Activated T-helper 9 cell treated with anti-CD3 and anti-CD28 coated beads, Interleukin-2, amount 50 U/mL, for 16 hours (primary cell): ENCODE measurements at places on chromosomes 1 and 21.

DNA sequence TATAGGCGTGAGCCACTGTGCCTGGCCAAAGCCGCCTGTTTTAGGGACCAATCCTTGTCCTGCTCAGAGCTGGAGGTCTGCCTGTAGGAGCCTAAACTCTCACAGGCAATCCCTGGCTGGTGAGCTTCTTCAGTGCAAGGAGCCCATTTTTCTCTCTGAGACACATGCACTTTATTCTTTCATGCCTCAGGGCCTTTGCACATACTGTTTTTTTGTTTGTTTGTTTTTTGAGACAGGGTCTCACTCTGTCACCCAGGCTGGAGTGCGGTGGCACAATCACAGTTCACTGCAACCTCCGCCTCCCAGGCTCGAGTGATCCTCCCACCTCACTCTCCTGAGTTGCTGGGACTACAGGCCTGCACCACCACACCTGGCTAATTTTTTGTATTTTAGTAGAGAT is 21.6 kb upstream of the PINK1 start:
- no peak for DNase-seq

GRCh38 chr1:101153692-101154091 is 83.1 kb upstream of the S1PR1 start:
- no peak for DNase-seq

GRCh38 chr1:181779343-181779742 is 282.2 kb downstream of the ZNF648 start:
- DNase-seq: no peak

- no peak for DNase-seq
Observed at GRCh38 chr1:28917757-28918118, 3.4 kb downstream of the EPB41 start.

DNA sequence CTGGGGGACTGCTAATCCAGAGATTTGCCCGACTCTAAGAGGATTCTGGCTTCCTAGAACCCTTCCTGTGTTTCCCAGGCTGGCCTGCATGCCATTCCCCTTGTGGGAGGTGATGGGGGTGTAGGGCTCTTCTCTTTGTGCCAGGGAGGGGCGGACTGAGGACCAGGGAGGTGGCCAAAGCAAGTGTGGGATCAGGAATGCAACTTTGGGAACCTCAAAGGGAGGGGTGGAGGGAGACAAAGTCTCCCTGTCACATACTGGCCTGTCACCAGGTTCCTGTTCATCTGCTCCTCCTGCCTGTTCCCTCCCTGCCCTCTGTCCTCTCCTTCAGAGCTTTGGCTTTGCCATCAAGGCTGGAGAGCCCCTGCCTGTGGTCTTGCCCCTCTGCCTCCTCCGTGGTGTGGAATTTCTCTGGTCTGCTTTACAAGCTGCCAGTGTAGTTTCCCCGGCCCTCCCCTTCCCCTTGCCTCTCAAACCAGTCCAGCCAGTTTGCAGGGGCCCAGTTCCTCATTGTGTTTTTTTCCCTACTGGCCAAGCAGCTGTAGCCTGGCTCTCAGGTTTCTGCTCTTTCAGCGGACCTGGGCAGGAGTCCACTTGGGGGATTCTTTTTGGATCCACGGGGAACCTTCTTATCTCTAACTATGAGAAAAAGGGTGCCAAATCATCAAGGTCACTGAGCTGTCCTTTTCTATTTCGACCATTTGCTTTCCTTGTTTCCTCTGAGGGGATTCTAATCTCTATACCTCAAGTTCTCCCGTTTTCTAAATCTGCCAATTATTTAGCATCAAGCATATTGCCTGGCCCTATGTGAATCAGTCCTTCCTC is 1.8 kb downstream of the CGN start:
- DNase-seq: no peak

GRCh38 chr1:8133190-8133589 is 107.1 kb upstream of the ERRFI1 start:
- no peak for DNase-seq

- DNase-seq: no peak
Observed at GRCh38 chr1:70874063-70874462, 173.6 kb downstream of the PTGER3 start.

DNA sequence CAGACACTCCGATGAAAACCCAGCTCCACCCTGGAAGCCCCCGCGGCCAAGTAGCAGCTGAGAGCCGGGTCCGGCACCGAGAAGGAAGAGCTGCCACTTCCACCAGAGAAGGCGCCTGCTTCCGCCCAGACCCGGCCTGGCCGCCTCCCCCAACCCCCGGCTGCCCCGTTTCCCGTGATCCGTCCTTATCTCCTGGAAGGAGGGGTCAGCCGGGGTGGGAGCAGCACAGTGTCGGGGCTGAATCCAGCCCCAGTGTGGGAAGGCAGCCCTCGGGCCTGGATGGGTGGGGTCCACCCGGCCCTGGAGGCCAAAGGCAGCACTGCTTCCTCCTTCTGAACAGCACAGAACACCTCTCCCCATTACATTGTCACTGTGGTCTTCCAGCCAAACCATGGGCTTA is 69.4 kb downstream of the MEGF6 start:
- no peak for DNase-seq

GRCh38 chr1:77888781-77889642 is 588 bp downstream of the NEXN start:
- no peak for DNase-seq

GRCh38 chr1:209041927-209042326 is 541.6 kb upstream of the CAMK1G start:
- DNase-seq: no peak

DNA sequence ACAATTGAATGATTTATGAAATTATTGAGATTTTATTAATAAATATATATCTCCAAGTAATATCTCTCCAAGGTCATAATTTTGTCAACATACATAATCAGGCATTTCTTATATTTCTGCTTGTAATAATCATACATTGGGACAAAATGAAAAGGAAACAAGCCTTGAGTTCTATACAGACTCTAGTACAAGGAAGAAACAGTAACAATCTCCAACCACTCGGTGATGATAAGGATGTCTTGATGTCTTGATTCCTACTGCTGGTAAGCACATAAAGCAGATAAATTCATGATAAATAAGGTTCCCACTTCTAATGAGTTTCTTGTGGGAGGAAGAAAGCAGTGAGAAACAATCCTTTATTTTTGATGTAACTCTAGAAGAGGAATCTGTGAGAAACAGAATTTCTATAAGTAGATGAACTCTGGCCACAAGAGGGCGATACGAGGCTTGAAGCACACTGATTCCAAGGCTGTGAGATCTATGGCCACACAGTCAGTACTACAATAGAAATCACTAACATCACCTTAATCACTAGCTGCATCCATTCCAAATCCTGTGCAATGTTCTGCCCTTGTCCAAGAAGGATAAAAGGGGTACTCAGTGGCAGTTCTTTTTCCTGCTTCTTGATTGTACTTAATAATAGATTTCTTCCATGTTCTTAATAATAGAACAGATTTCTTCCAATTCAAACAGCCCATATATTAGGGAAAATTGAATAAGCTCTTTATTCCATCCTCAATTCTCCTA is 41.4 kb upstream of the LRRC8B start:
- peak; percentile 54 for DNase-seq

GRCh38 chr1:59243550-59243949 is 53.3 kb upstream of the FGGY start:
- no peak for DNase-seq

GRCh38 chr1:241265428-241265827 is 91.6 kb downstream of the RGS7 start:
- no peak for DNase-seq

GRCh38 chr1:231563247-231563646 is 34.8 kb downstream of the TSNAX start:
- no peak for DNase-seq

GRCh38 chr21:35375115-35375514 is 326.0 kb upstream of the RUNX1 start:
- no peak for DNase-seq

DNA sequence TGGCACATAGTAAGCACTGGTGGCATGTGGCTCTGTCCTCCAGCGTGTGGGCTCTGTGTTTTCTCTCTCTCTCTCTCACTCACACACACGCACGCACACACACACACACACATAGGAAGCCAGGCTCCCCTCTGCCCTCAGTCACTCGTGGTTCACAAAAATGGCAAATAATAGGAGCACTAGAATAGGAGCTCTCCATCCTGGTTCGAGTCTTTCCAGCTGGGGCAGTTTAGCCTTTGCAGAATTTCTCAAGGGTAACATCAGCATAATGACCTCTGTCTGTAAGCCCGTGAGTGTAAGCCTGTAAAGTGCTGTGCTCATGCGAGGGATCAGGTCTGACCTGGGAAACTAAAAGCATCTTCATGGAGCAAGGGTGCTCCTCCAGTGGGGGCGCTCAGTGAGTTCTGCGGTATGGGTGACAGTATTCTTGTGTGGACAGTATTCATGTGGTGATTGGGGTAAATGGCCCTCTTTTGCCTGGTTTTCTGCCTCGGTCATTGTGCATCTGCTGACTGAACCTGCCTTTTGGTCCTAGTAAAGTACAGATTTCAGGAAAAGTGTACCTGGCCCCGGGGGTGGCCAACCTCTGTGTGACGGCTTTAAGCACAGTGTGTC is 842 bp upstream of the ZC3H12A start:
- DNase-seq: no peak

DNA sequence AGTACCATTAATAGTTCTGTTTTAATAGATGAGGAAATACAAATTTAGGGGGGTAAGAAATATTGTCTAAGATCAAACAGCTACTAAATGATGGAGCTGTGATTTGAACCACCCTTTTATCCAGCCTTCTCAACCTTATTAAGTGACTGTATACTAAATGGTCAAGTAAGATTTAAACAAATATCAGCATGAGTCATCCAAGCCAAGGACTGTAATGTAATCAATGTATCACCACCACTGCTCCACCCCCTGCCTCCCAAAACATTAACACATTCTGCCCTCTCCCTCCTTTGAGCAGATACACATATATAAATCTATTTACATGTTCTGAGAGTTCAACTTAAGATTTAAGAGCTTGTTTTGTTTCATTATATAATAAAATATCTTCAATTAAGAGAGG is 58.9 kb downstream of the LRRC40 start:
- no peak for DNase-seq

DNA sequence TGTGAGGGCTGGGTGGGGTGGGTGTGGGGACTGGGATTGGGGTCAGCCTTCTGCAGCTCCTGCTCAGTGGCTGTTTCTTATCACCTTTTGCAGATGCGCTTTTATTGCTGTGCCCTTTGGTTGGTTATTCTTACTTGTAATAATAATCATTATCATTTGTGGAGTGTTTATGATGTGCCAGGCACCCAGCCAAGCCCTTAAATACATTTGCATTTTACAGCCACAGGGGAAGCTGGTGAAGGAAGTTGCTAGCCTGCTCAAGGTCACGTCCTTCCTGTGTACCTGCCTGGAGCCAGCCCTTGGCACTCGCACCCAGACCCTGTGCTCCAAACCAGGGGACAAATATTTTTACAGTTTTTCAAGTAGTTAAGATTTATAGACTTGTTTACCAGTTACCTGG is 144.0 kb downstream of the PGBD5 start:
- DNase-seq: no peak

DNA sequence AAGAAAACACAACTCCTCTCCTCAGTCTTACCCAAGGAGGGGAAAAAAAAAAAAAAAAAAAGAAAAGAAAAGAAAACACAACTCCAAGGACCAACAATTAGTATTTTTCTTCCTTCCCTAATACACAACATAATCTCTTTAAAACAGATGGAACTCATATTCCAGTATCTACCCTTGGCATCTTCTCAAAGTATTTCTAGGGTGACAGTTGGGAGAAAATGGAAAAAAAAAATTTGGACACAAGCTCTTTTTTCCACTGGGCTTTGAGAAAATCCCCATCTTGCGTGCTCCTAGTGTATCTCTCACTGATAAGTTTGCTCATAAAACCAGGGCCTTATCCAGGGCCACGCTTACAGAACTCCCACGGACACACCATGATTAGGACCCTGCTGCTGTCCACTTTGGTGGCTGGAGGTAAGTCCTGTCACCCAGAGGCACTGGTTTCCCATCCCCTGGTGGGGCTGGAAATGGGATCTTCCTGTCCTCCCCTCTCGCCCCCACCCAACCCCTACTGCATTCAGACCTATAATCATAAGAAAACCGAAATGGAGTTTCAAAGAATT is at the start of gene CELA2B:
CELA2B (plus strand) TSS at position 353 of the 563 bp plus-strand sequence; CDS start at position 375, 22 bp downstream.
- no peak for DNase-seq

DNA sequence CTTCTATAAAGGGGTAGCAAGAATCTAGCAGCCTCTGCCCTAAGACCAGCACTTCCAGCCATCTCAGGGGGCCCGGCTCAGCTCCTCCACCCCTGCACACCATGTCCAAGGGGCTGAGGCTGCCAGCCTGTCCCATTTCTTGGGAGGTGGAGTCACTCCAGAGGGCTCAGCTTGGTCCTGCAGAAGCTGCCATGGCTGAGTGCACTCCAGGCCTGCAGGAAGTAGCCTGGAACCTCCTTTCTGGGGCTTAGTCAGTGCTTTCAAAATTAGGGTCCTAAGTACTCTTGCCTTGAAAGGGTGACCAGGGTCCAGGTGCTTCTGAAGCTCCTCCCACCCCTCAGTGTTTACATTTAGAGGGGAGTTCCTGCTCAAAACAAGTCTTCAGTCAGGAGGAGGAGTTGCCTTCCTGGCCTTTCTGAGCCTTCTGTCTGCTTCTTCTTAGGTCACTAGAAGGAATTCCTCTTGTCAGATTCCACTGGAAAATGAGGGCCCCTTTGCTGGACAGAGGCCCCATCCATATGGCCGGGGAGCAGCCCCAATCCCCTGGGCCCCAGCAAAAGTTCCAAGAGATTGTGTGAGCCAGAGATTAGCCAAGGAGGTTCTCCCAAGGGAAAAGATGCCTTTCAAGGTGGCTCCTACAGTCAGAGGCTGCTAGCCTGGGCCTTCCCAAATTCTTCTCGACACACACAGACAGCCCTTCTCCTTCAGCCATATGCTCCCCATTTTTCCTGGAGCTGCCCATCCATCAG is 128.1 kb upstream of the VAMP3 start:
- DNase-seq: no peak
